ENCODE measurements at places on chromosomes 6 and 20. TPM values are rescaled to one million over a fixed set of nuclear protein-coding genes. Genes with fewer than 3 reads are reported as not detected.

GRCh38 chr20:8587810-8588209, 455.7 kb downstream of the PLCB1 start:
- no peaks in the 10 kb centered on the region for H3K4me1 ChIP-seq
- no peak overlapping the region for H3K4me3 ChIP-seq
- H3K36me3 ChIP-seq, result no peaks in the 10 kb centered on the region

GRCh38 chr6:167152862-167153261, 4.9 kb downstream of the GPR31 start:
- DNase-seq, result no peak
- no peak overlapping the region for H3K27ac ChIP-seq
- H3K36me3 ChIP-seq, result no peaks in the 10 kb centered on the region
- no peaks in the 10 kb centered on the region for H3K27me3 ChIP-seq
- H3K4me3 ChIP-seq, result no peak overlapping the region

DNA sequence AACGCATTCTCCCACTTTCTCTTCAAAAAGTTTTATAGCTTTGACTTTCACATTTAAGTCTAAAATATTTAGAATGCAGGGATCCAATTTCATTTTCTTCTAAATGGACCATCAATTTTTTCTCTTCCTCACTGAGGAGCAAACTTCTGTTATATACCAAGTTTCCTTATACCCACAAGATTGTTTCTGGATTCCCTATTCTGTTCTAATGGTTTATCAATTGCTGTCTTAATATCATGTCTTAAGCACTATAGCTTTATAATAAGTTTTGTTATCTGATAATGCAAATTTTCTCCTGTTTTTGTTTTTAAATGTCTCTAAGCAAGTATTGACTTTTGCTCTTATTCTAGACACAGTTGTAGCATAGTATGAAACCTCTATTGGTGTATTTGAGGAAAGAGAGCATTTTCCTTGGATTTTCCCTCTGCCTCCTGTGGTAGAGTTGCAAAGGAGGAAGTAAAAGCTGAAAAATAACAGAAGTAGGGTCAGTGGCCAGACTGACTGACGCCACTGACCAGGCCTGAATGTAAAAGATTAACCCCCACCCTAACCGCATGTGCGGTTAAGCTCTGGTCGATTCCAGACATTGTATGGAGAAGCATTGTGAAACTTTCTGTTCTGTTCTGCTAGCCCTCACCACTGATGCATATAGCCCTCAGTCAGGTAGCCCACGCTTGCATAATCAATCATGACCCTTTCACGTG, 40.3 kb downstream of the GPX5 start:
- no peak overlapping the region for H3K27ac ChIP-seq
- H3K4me1 ChIP-seq, result no peaks in the 10 kb centered on the region
- no peaks in the 10 kb centered on the region for H3K36me3 ChIP-seq

Gene RANBP9
- total RNA-seq, result 61.2 TPM

All from activated naive CD4-positive, alpha-beta T cell treated with anti-CD3 and anti-CD28 coated beads for 36 hours (primary cell).